ENCODE measurements at places on chromosomes 6 and 20.

DNA sequence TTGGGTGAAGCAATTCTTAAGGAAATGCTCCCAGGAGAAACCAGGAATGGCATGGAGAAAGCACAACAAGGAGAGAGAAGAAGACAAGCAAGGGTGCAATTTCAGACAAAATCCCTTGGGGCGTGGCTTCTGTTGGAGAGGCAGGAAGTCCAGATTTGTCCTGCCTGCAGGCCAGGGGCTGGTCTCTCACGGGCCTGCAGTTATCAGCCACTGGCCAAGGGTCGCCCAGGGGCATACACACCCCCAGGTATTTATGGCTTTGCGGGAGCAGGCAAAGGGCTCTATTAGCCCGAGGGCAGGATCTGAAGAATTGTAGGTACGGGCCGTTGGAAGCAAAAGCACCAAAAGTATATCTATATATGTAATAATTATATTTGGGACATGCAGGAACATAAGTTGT is 87.7 kb downstream of the IYD start:
- DNase-seq = no peak

DNA sequence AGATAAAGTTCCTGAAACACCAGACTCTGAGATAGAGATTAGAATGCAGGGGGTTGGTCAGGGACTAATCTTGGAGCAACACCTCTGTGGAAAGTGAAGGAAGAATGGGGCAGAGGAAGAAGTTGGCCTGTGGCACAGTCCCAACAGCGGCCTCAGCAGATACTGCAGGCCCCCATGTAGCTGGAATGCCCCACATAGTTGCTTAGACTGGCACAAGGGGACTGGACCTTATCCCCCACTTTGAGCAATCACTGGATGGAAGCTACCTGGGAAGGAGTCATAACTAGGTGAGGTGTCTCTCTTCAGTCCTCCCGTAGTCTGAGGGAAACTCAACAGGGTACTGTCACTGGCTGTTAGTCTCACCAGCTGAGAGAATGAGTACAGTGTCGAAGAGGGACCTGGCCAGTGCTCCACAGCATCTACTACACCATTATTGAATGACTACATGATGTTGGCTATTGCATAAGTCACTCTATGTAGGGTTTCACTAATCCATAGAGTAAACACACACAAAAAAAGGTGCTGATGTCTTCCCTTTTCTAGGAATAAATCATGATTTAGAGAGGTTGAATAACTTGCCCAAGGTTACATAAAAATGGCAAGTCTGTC is 47.5 kb downstream of the ADGRG6 start:
- no peak for DNase-seq

DNA sequence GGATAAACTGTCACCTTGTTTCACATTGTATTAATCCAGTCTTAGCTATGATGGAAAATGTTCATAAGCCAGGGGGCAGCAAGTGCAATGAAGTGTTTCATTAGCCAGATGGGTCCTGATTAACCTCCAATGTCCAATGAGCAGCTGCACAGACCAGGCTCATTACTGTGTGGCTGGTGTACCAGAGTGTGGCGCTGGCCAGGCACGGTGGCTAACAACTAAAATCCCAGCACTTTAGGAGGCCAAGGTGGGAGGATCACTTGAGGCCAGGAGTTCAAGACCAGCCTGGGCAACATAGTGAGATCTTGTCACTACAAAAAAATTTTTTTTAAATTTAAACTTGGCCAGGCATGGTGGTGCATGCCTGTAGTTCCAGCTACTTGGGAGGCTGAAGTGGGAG is 201.7 kb upstream of the FOXQ1 start:
- DNase-seq = no peak

DNA sequence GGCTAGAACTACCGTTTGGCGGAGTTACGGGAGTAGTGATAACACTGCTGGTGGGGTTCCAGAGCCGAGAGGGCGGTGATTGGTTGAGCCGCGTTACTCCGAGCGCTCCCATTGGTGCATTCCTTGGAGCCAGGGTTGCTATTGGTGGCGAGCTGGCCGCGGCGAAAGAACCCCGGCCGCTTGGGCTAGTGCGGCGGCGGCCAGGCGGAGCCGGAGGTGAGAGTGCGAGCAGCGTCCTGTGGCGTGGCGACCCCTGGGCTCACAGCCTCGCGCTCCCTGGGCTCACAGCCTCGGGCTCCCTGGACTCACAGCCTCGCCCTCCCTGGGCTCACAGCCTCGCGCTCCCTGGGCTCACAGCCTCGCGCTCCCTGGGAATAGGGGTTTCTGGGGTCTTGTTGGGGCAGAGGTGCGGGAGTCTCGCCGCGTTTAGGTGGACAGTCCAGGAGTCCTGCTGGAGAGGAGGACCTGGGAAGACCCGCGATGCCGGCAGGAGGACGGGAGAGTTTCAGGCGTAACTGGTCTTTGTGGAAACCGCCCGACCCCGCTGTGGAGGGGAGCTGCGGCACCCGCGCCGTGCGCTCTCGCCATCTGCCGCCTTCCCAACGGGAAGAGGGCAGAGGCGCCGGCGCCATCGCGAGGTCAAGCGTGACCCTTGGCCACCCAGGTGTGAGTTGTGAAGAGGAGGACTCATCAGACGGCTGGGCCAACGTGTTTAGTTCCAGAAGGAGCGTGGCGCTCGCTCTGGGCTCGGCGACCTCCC is 12.2 kb downstream of the PRDM13 start:
- DNase-seq = no peak

DNA sequence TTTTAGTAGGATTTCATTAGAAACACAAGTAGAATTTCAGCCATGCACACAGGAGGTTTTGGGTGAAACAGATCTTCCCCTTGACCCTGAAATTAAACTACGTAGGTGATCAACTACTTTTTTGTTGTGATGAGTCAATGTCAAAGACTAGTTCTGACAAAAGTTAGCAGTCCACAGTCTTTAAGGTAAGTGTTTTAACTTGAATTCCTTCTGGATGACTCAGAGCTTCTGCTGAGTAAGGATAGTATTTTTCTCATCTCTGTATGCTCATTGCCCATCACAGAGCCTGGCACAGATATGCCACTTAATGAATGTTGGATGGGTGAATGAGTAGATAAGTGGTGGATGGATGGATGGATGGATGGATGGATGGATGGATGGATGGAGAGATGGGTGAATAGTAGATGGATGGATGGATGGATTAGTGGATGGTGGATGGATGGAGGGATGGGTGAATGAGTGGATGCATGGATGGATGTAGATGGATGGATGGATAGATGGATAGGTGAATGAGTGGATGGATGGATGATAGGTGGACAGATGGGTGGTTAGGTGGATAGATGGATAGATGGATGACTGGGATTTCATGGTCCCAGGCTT is 165.3 kb downstream of the ZMYND8 start:
- no peak for DNase-seq

DNA sequence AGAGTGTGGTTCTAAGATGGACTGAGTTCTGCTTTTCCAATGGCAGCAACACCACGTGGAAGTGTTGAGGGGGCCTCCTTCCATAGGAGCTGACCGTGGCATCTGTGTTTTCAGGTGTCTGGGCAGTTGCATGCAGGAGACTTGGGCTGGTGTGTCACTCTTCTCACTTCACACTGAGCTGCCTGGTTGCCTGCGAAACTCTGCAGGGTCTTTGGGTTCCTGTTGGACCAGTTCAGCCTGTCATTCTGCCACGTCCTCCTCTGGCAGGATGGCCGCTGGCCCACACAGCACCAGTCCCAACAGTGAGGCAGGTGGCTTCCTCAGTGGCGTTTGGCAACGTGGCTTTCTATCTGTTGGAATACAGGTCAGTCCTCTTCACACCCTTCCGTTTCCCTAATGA is 16.1 kb upstream of the UNC93A start:
- no peak for DNase-seq

DNA sequence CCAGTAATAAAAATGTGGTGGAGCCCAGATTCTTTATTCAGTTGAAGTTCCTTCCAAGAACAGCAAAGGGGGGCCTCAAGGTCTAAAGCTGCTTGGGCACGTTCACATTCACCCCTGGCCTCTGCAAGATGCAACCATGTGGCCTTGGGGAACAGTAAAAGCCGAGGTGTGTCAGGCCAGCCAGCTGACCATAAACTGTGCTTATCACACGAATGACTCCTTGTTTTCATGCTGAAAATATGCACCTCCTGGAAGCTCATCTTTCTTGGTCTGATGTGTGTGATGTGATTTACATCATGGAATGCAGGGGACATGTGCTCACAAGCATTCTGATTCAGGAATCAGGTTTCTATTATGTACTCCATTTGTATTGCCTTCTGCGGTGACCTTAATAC is 211.6 kb upstream of the MARCKS start:
- DNase-seq = no peak

DNA sequence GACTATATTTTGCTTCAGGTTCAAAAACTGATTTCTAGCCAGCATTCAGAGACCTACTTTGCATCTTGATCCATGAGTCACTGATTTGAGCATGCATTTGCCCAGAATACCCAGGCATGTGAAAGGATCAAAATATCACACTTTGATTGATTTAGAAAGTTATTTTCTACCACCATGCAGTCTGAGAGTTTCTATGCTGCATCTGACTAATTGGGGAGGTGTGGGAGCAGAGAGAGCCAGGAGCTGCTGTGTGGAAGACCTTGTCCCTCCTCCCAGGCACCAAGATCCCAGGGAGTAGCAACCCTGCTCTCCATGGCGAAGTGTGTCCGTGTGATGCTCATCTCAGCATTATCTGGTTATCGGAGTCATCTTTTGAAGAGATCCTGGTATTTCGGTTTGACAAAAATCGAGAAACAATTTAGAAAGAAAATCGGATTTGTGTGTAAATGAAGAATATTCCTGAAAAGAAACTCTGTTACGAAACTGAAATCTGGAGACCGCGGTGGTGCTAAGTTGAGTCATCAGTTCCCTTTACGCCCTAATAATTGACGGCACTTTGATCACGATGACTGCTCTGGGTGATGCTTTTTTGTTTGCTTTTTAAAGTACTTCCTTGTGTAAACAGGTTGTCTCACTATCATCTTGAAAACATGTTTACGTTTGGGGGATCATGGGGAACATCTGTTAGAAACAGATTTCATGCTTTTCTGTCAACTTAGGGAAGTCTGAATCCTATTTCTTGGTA is 193.4 kb downstream of the BACH2 start:
- no peak for DNase-seq

- no peak for DNase-seq
These were observed 515.7 kb upstream of the BTBD3 start for GRCh38 chr20:11401988-11402387.

GRCh38 chr6:2658788-2659187 is 91.9 kb downstream of the MYLK4 start:
- DNase-seq = no peak

GRCh38 chr6:75282706-75283105 is 1.9 kb downstream of the TMEM30A start:
- DNase-seq = no peak

GRCh38 chr6:89840538-89840937 is 10.9 kb downstream of the CASP8AP2 start:
- no peak for DNase-seq

GRCh38 chr20:54340667-54341081 is 132.8 kb downstream of the PFDN4 start:
- no peak for DNase-seq

Measured in thymus (tissue), 14 donors.